ENCODE measurements at places on chromosomes 12 and 14. TPM values are rescaled to one million over a fixed set of nuclear protein-coding genes. Genes with fewer than 3 reads are reported as not detected.

DPF3 gene
- 1.8 TPM for polyA plus RNA-seq

DNAH10 gene
- polyA plus RNA-seq, result 10.4 TPM

IFNG-AS1 gene
- polyA plus RNA-seq, result not detected

- H3K4me3 ChIP-seq, result no peak overlapping the region
- no peaks in the 10 kb centered on the region for H3K4me1 ChIP-seq
- no peak for DNase-seq
- H3K27me3 ChIP-seq, result no peaks in the 10 kb centered on the region
- H3K27ac ChIP-seq, result no peak overlapping the region
Observed at GRCh38 chr14:54356172-54356571, 40.6 kb upstream of the CDKN3 start.

DNA sequence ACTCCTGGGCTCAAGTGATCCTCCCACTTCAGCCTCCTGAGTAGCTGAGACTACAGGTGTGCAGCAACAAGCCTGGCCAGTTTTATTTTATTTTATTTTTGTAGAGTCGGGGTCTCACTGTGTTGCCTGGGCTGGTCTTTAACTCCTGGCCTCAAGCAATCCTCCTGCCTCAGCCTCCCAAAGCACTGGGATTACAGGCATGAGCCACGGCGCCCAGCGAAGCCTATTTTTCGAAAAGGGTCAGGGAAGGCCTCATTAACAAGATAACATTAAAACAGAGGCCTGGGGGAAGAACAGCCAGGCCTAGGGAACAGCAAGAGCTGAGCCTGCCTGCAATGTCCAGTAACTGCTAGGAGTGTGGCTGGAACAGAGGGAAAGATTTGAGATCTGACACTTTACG lies 36.1 kb upstream of the VRK1 start:
- no peak overlapping the region for H3K4me3 ChIP-seq
- no peak overlapping the region for H3K27ac ChIP-seq
- peaks cover 18% of the 10 kb centered on the region for H3K27me3 ChIP-seq
- no peaks in the 10 kb centered on the region for H3K36me3 ChIP-seq
- no peaks in the 10 kb centered on the region for H3K4me1 ChIP-seq
- DNase-seq, result no peak

- peaks cover 65% of the 10 kb centered on the region for H3K36me3 ChIP-seq
- no peak for DNase-seq
- H3K27me3 ChIP-seq, result no peaks in the 10 kb centered on the region
- peaks cover 6% of the 10 kb centered on the region for H3K4me1 ChIP-seq
- no peak overlapping the region for H3K27ac ChIP-seq
- H3K4me3 ChIP-seq, result no peak overlapping the region
Observed at GRCh38 chr12:132079200-132079599, 64.9 kb downstream of the DDX51 start.

All from left lung (tissue), 14 donors.